ENCODE measurements at places on chromosomes 4 and X. TPM values are rescaled to one million over a fixed set of nuclear protein-coding genes. Genes with fewer than 3 reads are reported as not detected.

EPHA5 gene
- 0.22 TPM for total RNA-seq

DNA sequence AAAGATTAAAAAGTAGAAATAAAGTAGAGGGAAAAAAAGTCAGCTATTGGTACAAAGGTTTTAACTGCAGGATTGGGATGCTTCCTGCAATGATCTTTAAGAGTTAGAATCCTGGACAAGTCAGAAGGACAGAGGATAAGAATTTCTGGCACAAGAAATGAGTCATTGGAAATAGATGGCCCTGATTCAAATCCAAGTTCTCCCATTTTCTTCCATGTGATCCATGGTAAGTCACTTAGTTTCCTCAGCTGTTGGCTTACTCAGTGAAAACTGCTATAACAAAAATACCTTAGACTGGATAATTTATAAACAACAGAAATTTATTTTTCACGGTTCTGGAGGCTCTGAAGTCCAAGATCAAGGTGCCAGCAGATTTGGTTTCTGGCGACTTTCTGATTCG is 13.3 kb upstream of the TBC1D19 start:
- no peak for DNase-seq

DNA sequence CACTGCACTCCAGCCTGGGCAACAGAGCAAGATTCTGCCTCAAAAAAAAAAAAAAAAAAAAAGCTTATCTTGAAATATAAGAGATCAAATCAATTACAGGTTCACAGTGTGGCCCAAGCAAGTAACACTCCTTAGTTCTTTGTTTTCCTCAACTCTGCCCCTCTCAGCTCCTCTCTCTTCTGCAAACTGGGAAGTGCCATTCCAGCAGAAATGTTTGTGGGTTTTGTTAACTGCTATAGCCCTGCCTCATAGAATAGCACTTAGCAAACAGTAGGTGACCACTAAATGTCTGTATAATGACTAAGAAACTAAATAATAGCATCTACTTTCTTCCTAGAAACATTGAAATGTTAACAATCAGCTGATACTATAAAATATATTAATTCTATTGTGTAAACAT is 160.0 kb upstream of the NAP1L5 start:
- no peak for DNase-seq

GRCh38 chr4:77151241-77151640 is 5.8 kb upstream of the CCNG2 start:
- no peak for DNase-seq

DNA sequence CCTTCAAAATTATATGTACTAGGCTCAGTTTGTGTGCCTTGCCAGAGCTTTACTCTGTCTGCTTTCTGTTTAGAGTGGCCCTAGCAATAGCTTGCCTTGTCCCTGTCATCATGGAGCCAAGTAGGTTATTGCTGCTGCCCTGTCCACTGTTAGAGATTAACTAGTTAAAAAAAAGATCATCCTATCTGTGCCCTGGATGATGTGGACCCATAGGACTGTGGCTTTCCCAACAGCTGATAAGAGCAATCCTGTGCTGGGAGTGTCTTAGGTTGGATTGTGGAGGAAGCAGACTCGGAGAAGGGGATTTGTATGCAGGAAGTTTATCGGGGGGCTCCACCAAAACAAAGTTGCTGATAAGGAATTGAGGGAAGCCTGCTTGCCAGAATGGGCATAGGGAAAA is 23.8 kb downstream of the PPP1R2C start:
- no peak for DNase-seq

DTHD1 gene
- total RNA-seq = 1.4 TPM

AKAP14 gene
- not detected for total RNA-seq

GRCh38 chr4:145347684-145348083 is 134.0 kb upstream of the SMAD1 start:
- DNase-seq = peak; percentile 73

DNA sequence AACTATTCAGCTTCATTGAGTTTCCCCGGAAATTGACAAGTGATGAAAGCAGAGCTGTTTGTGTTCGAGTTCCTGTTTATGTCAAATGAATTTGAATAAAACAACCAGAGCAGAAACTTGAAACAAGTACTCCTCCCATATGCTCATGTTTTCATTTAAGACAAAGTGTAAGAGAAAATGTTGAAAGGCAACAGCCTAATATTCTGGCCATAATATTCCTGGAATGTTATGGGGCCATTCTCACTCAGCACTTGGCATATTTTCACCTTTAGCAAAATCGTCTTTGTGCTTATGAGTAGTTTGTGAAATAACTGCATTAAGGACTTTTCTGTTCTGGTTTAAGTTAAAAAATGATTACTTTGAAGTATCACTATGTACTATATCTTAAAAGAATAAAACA is 276.0 kb upstream of the FAT1 start:
- DNase-seq = no peak

- DNase-seq = no peak
Measured at GRCh38 chr4:115361781-115362180, 248.4 kb upstream of the NDST4 start.

FGFBP2 gene
- total RNA-seq = 0.72 TPM

MSX1 gene
- 2.3 TPM for total RNA-seq

BMX gene
- total RNA-seq = 1.4 TPM

STIM2 gene
- 38.9 TPM for total RNA-seq

DNA sequence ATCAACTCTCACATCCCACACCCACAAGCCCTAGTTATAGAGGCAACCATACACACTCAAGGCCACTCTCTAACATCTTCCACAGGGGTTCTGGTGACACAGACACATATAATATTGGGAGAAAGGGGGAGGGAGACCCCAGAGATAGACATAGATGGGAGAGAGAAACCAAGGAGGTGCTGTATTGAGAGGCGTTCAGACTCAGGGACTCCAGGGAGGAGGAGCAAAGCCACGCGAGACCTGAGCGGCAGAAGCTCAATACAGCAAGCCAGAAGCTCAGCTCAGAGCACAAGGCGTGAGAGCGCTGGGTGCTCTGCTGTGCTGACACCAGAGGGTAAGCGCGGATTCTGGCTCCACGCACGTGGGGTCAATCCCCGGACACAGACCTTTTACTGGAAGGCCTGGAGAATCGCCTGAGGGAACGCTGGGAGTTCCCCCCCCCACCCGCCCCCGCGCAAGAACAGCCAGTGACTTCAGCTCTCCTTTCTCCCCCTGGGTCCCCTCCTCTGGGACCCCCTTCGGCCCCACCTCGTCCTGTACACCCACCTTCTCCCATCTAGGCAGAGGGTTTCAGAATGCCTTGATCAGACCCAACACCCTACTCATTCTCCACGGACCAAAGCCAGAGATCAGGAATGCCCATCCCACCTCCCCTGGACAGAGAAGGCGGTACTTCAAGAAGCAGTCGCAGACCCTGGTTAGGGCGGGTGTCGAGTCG is 8.7 kb downstream of the MSX1 start:
- DNase-seq = no peak

GABRQ gene
- 0.03 TPM for total RNA-seq

GRCh38 chrX:136251041-136251991 is at the start of gene MAP7D3:
Gene MAP7D3, minus strand, starts transcription at chrX:136251400. Its CDS starts 42 bp downstream, at chrX:136251358.
- DNase-seq = peak; percentile 74

DNA sequence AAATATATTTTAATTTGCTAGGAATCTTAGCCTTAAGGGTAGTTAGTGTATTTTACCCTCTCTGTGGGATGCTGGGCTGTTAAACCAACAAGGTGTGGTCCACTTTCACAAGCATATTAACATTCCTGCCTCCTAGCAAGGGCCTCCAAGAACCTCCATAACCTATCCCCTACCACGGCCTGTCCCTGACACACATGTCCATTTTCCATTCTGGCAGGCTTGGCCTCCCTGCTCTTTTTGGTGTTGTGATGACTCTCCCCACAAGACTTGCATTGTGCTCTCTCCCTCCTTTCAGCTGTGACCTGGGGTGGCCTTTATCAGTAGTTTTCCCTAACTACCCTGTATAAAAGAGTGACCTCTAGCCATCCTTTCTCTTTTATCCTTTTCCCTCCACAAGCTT is 120.2 kb downstream of the KLHL8 start:
- DNase-seq = no peak

ACTRT1 gene
- total RNA-seq = not detected

GRCh38 chr4:18480342-18480741 is 458.8 kb upstream of the LCORL start:
- no peak for DNase-seq

GRCh38 chrX:25020905-25021449 is 5.2 kb upstream of the ARX start:
- DNase-seq = no peak

SLC10A4 gene
- 0.13 TPM for total RNA-seq

- no peak for DNase-seq
Measured at GRCh38 chr4:25142468-25142867, 17.8 kb downstream of the SEPSECS start.

DNA sequence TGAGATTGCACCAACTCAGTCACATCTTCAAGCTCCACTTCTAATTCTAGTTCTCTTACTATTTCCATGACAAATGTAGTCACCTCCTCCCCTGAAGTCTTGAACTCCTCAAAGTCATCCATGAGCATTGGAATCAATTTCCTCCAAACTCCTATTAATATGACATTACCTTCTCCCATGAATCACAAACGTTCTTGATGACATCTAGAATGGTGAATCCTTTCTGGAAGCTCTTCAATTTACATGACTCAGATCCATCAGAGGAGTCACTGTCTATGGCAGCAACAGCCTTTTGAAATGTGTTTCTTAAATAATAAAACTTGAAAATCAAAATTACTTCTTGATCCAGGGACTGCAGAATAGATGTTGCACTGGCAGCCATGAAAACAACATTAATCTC is 34.5 kb downstream of the GALNTL6 start:
- DNase-seq = no peak

XAGE2 gene
- not detected for total RNA-seq

- no peak for DNase-seq
Measured at GRCh38 chr4:4572821-4573220, 31.0 kb upstream of the STX18 start.

- no peak for DNase-seq
Measured at GRCh38 chrX:96430756-96431455, 253.7 kb upstream of the DIAPH2 start.

DNA sequence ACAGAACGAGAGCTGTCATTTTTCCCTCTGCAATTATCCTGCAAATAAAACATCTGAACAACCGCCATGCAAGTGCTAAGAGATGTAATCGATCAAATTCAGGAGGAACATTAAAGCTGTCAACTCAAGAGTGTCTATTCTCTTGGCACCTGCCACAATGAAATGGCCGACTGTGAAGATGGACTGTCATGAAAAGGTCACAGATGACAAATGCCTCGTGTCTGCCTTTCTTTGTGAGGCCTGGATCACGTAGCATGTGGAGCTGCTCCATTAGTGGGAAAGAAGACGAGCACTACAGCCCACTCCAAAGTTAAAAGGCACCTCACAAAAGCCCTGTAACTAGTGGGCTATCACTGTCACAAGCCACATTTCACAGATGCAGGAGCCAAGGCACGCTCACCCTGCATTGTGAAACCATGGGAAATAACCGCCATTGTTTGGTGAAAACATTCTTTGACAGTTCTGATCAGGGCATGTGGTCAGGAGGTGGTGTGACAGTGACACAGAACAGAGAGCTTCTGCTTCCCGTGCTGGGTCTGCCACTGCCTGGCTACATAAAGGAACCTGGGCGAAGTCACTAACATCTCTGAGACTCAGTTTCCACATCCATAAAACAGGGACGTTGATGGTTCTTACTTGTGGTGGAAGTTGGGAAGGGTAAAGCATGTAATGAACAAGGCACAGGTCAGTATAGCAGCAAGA is 98.9 kb downstream of the EVC2 start:
- DNase-seq = no peak

DNA sequence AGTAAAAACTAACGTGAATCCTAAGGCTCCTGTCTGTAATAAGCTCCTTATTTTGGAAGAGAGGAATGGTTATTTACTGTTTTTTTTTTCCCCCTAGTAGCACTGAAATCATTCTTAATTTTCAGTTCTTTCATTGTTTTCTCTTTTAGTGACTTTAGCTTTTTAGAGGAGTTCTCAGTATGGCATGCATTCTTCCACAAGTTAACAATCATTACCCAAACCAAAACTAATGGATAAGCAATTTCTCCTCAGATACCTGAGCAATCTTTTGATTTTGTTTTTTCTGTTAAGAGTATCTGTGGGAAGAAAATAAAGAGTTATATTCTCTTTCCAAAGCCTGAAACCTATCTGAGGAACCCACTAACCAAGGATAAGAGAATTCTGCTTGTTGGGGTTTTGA is 16.7 kb upstream of the PPA2 start:
- DNase-seq = no peak

DNA sequence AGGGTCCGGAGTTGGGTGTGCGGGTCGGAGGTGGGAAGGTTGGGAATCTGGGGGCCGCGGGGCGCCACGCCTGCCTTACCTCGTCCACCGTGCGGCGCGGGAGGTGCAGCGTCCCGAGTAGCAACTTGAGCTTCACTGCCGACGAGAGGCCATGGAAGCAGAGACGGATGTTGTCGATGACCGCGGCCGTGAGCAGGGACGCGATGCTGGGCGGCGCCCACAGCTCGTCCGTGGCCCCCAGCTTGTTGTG is 178 bp downstream of the NELFA start:
- DNase-seq = no peak

ZFP92 gene
- 0.91 TPM for total RNA-seq

DNA sequence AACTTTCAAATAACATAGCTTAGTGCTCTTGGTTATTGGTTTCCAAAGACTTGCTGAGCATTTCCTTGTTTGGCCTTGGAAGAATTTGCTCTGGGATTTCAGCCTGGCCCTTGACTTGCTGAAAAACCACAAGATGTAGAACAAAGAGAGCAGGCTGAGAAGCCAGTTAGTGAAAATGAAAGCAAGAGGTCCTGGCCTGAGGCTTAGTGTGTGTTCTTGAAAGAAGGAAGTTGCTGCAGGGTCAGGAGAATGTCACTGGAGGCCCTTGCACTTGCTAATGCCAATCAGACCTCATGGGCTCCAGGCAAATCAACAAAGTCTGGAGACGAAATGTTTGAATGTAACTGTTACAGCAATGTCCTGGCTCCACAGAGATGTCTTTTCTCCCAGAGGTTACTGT is 79.4 kb downstream of the SYNPO2 start:
- DNase-seq = peak; percentile 29

FAM241A gene
- total RNA-seq = 2.9 TPM

DNA sequence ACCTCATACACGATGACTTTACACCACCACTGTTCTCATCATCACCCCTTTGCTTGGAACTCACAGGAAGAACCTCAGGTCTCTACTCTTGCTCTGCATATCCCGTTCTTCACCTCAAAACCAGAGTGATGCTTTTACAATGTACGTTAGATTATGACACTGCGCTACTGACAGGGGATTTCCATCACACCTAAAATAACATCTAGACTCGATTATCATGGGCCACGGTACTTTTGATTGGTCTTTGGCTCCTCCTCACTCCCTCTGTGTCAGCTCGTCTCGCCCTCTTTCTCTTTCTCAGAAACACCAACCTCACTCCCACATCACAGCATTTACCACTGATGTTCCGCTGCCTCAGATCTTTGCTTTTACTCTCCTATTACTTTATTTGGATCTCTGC is 172.4 kb downstream of the TLL1 start:
- DNase-seq = no peak

DNA sequence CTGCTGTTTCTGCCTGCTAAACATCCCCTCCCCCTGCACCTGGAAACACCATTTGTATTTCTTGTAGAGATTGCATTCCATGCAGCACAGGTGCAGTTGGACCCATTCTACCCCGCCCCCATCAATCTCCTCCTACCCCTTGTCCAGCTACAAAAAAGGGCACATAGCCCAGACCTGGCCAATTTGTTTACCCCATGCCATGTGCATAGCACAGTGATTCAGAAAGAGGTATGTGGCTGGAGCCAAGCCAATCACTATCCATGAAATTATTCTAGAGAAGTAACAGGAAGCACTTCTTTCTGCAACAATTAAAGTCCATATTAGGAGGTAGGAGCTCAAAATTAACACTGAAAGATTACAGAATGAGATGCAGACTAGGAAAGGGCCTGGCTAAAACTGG is 20.2 kb upstream of the TMEM184C start:
- DNase-seq = peak; percentile 69

Measured in kidney (tissue), 22 donors.